Neural progenitor cell (in vitro differentiated cells): ENCODE measurements at places on chromosomes 5 and 9. TPM values are rescaled to one million over a fixed set of nuclear protein-coding genes. Genes with fewer than 3 reads are reported as not detected.

- no peak for DNase-seq
Observed at GRCh38 chr9:89879701-89880100, 274.9 kb downstream of the GADD45G start.

GRCh38 chr5:181223729-181224389 lies 778 bp downstream of the TRIM41 start:
- peak; percentile 95 for DNase-seq

HK3 gene
- total RNA-seq = not detected in 2 replicates

CCNI2 gene
- 0.22 TPM in 1 of 2 replicates, not detected in the other for total RNA-seq

DNA sequence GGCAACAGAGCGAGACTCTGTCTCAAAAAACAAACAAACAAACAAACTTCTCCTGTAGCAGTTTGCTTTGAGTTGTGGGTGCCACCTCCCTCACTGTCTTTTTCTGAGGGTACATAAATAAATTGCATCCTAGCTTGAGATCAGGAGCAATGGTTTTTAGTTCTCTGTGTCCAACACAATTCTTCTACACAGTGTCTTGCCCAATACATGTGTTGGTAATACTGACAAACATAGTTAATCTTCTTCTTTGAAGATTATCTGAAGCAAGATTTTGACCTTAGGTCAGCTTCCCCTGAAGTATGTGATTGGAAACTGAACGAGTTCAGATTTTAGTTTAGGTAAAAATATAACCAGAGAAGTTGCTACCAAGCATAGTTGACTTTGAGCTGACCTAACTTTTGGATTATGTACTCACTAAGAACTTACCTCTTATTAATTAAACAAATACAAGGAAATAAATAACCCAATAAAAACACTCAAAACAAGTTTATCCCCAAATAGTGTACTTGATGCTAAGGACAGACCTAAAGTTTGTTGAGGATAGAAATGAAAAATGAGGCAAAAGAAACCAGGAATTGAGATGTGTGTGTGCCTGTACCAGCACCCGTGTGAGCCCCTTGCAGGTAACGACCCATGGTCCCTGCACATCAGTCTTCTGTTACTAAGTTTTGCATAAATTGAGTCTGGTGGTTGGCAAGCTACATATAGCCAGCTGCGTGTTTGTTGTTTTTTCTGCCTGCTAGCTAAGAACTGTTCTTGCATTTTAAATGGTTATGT lies 16.2 kb downstream of the TJP2 start:
- DNase-seq = no peak
